ENCODE measurements at places on chromosomes 7 and 10. TPM values are rescaled to one million over a fixed set of nuclear protein-coding genes. Genes with fewer than 3 reads are reported as not detected.

Gene DDX50
- 43.4 TPM for total RNA-seq

Gene GPR26
- 0.05 TPM for total RNA-seq

DNA sequence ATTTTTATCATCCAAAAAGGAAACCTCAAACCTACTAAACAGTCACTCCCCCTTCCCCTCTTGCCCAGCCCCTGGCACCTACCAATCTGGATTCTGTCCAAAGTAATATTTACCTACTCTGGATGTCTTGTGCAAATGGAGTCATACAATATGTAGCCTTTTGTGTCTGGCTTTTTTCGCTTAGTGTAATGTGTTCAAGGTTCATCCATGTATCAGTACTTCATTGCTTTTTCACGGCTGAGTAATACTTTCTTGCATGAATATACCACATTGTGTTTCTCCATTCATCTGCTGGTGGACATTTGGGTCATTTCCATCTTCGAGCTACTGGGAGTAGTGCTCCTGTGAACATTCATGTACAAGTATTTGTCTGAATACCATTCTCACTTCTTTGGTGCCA is 113.6 kb downstream of the EEPD1 start:
- H3K27ac ChIP-seq: no peak overlapping the region
- H3K4me3 ChIP-seq: no peak overlapping the region
- DNase-seq: no peak
- no peaks in the 10 kb centered on the region for H3K27me3 ChIP-seq
- H3K4me1 ChIP-seq: peaks cover 21% of the 10 kb centered on the region

GRCh38 chr7:568031-568951 is 48.6 kb upstream of the PDGFA start:
- no peak for DNase-seq
- H3K4me3 ChIP-seq: no peak overlapping the region
- H3K36me3 ChIP-seq: no peaks in the 10 kb centered on the region
- H3K27ac ChIP-seq: peak overlapping the region; percentile 60
- H3K4me1 ChIP-seq: peaks cover 12% of the 10 kb centered on the region

GRCh38 chr7:130365511-130366441 is 14.5 kb upstream of the CPA1 start:
- H3K27me3 ChIP-seq: no peaks in the 10 kb centered on the region
- H3K4me1 ChIP-seq: peaks cover 21% of the 10 kb centered on the region
- no peak overlapping the region for H3K27ac ChIP-seq
- H3K36me3 ChIP-seq: no peaks in the 10 kb centered on the region

DNA sequence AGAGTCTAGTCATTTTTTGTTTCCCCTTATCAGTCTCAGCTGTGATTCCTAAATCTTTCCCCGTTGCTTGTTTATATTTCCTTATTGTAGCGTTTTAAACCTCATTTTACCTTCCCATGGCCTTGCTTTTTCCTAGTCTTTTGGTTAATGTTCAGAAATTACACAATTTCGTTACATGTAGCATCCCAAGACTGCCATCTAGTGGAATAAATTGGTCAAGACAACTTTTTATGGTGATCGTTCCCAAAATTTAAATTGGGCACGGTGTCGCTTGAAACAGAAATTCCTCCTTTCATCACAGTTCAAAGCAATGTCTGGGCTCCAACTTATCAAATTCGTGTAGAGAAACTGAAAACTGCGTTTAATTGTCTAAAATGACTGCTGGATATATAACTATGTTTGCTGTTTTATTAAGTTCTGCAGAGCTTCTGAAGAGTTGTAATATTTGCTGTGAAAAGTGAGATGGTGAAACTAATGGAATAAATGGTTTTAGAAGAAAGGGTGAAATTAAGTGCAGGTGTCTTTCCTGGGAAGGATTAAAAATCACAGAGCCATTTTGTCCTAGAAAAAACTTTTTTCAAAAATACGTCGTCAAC is 370.2 kb downstream of the PHF14 start:
- H3K27me3 ChIP-seq: no peaks in the 10 kb centered on the region
- H3K36me3 ChIP-seq: no peaks in the 10 kb centered on the region
- H3K4me3 ChIP-seq: no peak overlapping the region
- no peak overlapping the region for H3K27ac ChIP-seq
